ENCODE measurements at places on chromosomes 13 and 19.

- no peak for DNase-seq
Measured at GRCh38 chr13:105050686-105051085, 1484.8 kb downstream of the EFNB2 start.

DNA sequence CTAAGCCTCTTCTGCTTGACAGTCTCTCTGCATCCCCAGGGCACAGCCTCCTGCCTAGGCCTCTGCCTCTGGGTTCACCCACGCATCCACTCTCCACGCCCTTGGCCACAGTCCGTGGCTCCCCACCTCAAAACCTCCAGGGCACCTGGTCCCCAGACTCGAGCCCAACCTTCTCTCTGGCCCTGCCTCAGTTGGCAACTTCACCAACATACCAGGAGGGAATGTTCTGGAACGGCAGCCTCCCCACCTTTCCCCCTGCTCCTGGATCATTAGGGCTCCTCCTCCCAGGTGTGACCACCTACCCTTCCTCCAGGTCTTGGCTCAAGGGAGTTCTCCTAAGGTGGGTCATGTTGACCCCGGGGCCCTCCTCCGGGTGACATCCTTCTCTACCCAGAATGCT is 69.1 kb downstream of the SOX1 start:
- no peak for DNase-seq

GRCh38 chr19:23587546-23587945 is 99.5 kb downstream of the ZNF675 start:
- DNase-seq, result no peak

DNA sequence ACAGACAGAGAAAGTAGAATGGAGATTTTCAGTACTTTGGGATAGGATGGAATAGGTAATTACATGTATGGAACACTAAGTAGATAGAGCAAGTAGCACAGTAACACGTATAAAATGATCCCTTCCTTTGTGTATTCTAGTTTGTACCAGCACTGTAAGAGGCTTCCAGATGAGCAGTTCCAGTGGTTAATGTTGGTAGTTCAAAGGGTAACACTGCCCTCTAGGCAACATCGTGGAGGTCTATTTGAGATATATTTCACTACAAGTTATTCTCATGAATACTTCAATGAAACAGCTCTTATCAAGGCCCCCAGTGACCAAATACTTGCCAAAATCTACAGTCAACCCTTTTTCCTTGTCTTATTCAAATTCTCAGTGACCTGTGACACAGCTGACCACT is 13.5 kb upstream of the ZNF563 start:
- DNase-seq, result no peak

DNA sequence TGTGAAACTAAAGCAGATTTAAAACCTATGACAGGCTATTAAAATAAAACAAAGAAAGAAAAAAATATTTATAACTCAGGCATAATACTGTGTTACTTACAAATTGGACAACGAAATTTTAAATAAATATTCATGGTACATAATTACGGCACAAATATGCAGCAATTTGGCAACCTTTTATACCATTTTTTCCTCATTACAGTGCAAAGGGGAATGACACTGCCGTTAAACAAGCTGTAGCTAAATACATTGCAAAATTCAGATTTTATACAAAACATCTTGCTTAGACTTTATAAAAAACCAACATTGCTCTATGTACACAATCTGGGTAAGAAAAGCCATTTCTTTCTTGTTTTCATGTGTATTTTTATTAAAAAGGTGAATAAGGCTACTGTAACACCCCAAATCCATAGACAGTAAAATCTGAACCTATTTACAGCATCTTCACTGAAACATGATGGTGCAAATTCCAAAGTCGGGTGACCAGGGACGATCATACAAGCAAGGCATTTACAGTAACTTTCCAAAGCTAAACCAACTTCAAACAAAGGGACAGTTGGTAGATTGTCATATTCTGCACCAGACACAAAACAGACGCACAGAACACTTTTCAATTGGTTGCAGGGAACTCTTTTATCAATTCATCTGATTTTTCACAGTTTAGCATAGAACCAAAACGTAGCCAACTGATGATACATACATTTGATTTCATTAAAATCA is 45.5 kb downstream of the EFNB2 start:
- no peak for DNase-seq

DNA sequence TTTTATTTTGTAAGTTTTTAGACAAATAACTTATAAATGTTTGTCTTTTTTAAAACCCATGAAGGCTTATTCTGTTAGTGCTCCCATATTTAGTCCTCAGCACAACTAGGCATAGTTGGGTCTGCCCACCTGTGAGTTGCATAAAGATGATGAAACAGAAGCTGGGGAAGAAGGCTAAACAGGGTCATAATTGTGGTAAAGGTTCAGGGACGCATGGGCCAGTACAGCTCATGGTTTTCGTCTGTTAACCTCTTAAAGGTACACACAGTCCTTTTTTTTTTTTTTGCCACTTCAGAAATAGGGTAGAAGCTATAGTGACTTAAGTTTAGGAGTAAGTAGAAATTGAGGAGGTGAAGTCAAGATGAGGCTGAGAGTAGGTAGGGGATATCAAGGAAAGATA is 58.3 kb downstream of the TM9SF2 start:
- DNase-seq, result no peak

DNA sequence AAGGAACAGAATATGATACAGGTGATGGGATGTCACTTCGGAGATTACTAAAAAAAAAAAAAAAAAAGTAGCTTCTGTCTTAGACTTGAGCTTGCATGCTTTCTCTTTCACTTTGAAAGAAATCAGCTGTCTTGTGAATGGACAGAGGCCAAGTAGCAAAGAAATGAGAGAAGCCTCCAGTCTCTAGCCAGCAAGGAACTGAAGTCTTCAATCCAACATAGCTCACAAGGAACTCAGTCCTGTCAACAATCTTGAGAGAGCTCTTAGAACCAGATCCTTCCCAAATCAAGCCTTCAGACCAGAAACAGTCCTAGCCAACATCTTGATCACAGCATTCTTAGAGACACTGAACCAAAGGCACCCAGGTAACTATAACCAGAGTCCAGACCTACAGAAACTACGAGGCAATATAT is 7.7 kb downstream of the N4BP2L2 start:
- DNase-seq, result no peak

DNA sequence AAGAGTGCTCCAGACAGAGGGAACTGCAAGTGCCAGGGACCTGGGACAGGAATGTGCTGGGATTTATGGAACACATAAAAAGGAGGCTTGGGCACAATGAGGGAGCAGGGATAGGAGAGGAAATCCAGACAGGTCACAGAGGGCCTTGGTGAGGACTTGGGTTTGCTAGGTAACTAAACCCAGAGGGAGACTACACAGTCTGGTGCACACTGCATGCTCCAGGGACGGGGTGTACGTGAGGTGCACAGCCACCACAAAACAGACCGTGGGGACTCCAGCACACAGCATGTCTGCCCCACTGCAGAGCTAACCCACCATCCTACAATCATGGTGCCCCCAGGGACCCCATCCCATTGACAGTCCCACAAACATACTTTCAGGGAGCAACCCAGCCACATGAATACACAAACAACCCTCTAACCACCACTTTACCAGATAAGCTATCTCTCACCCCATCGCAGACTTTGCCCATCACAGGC is 5.5 kb upstream of the ZFP36 start:
- DNase-seq, result no peak
